NCI-H1436 treated with DMSO at 0.1 percent for 48 hours (cell line): ENCODE measurements at places on chromosomes 6 and 20.

GRCh38 chr6:38011937-38012336 lies 192.4 kb downstream of the ZFAND3 start:
- no peak for DNase-seq

DNA sequence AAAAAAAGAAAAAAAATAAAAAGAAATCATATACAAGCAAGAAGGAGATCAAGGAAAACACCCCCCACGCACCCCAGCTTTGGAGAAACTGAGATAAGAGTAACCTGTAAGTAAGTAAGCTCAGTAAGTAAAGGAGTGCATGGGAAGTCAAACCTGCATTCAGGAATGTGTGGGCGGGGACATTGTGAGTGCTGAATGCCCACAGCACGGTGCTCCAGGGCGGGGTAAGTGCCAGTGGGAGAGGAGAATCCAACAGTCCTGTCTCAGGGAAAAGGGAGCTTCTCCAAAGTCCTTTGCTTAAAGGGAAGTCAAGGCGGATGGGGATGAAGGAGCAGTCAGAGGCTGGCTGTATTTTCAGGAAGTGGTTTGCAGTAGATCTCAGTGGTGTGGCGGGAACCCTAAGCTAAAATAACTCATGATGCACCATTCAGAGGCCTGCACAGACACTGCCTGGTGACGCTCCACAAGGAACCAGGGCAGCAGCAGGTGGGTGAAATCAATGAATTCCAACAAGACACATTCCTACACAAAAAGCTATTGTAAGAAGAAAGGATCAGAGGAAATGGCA lies 368.0 kb downstream of the QKI start:
- no peak for DNase-seq

DNA sequence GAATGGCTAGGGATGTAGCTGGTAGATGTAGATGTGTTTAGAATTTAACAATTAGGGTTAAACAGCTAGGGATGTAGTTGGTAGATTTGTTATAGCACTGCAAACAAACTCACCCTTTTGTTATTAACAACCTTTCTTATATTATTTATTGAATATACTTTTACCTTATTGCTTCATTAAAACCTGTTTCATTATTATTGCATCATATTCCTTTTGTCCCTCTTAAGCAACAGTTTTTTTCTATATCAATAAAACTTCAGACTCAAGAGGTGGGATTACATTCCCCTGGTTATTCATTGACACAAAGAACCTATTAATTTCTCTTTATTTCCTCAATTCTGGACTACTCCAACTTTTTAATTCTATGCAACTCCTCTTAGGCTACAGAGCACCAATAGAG lies 661.2 kb downstream of the EYS start:
- no peak for DNase-seq

- no peak for DNase-seq
Observed at GRCh38 chr6:48016020-48016755, 94.8 kb downstream of the PTCHD4 start.

- DNase-seq, result no peak
Observed at GRCh38 chr20:24468401-24469115, 871 bp upstream of the SYNDIG1 start.

DNA sequence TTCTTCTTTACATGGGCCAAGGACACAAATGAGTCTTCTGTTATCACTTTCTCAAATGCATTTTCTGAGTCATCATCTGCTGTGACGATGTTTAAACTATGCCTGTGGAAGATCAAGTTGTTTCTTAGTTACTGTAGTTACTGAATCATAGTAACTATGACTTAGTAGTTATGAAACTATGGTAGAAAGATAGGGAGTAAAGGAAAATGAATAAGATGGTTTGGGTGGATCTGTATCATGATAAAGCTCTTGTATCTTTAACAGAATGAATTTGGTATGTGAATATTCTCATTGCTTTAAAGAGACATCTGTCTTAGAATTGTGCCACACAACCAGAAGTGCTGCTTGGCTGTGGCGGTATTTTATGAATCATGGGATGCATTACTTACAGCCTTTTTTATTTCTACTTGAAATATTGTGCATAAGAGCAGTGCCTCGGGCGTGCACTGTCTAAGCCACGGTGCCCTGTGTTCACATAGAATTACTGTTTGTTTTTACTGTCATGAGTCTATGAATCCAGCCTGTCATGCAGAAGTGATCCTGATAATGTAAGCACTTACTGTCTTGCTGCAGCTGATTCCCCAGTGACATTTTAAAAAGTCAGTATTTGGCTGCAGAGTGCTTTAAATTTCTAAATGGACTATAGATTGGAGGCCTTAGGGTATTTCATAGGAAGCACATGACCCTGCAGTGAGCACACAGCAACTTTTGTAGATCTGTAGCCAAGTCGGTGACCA lies 215.2 kb downstream of the TMEM242 start:
- DNase-seq, result peak; percentile 24

DNA sequence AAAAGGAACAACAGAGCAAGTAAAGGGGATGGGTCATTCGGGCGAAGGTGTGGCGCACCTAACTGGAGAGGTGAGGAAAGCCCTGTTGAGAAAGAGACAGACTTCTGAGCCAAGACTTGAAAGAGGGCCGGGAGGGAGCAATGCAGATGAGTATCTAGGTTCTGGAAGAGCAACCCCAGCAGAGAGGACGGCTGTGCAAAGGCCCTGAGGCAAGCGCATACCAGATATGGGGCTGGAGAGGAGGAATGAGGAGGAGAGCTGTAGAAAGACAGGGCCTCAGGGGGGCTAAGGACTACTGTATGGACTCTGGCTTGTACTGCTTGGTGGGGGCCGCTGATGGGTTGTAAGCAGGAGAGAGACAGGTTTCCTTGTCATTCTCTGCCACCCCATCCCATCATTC lies 21.9 kb downstream of the TRERF1 start:
- no peak for DNase-seq

DNA sequence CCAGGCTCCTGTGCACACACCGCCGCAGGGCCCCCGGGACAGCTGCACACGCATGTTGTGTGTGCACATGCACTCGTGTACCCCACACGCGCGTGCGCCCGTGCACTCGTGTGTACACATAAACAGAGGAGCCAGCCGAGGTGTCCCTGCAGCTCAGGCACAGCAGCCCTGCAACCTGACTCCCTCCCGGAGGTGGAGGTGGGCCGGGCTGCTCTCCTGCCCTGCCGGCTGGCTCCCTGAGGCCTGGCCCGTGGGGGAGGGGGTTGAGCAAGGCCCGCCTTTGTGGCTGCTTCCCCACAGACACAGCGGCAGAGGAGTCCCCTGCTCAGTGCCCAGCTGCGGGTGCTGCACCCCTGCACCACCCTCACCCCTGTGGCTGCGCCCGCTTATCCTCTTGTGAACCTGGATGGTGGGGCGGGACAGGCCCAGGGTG lies 624 bp downstream of the RBBP8NL start:
- no peak for DNase-seq

DNA sequence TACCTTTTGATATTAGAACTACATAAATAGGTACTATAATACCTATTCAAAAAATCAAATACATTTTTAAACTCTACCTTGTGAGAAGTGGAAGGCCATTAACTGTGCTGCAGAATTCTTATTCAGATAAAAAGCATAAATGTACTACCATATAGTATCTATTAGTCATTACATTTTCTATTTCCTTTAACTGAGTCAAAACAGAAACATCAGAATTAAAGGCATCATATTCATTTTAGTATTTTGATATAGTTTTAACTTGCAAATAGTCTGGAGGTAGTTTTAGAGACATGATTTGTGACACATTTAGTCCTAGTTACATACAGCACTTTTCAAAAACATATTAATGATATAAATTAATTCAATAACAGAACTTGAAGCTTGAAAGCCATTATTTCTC lies 39.9 kb upstream of the TAB2 start:
- DNase-seq, result no peak

GRCh38 chr6:79964607-79965081 lies 17.3 kb upstream of the ELOVL4 start:
- DNase-seq, result no peak

DNA sequence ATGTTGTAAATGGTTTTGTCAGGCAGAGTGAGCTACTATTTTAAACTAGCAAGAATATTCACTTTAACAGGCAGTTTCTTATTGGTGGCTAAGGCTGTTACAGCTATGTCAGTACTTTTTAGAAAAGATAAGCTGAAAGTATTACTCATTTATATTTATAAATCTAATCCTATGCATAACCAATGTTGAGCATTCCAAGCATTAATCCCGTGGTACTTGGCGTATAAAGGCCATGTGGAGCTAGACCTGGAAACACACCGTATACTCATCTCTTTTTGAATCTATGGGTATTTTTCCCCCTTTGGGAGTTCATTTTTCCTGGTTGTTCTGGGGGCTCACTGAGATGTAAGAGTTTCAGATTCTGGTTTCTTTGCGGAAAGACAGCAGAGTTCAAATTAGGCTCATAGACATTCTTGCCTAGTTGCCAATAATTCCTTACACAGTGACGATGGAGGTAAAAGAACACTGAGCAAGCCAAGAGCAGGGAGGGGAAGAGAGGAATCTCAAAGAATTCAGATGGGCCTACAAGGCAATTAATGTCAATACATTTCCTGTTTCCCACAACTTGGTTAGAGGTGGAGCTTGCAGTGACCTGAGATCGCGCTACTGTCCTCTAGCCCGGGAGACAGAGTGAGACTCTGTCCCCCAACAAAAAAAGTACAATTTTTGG lies 211.5 kb downstream of the SOX4 start:
- no peak for DNase-seq

GRCh38 chr6:160730911-160731310 lies 28.9 kb downstream of the PLG start:
- no peak for DNase-seq

GRCh38 chr6:12605888-12606345 lies 110.7 kb upstream of the PHACTR1 start:
- DNase-seq, result no peak

GRCh38 chr20:49248879-49249665 lies 28.8 kb downstream of the ZNFX1 start:
- DNase-seq, result no peak

- DNase-seq, result no peak
Observed at GRCh38 chr20:6122873-6123648, at the start of gene FERMT1. Gene FERMT1, minus strand, starts transcription at chr20:6123030. Its CDS starts 3,476 bp downstream, at chr20:6119554.
